ENCODE measurements at places on chromosomes 7 and 10. TPM values are rescaled to one million over a fixed set of nuclear protein-coding genes. Genes with fewer than 3 reads are reported as not detected.

GRCh38 chr10:99529591-99530107 is 3.1 kb upstream of the NKX2-3 start:
- no peak for DNase-seq

- no peak for DNase-seq
Observed at GRCh38 chr7:47809387-47809786, 138.9 kb downstream of the PKD1L1 start.

SHH gene
- total RNA-seq: not detected

- DNase-seq: no peak
Observed at GRCh38 chr7:83861-84632, 108.3 kb upstream of the FAM20C start.

DNA sequence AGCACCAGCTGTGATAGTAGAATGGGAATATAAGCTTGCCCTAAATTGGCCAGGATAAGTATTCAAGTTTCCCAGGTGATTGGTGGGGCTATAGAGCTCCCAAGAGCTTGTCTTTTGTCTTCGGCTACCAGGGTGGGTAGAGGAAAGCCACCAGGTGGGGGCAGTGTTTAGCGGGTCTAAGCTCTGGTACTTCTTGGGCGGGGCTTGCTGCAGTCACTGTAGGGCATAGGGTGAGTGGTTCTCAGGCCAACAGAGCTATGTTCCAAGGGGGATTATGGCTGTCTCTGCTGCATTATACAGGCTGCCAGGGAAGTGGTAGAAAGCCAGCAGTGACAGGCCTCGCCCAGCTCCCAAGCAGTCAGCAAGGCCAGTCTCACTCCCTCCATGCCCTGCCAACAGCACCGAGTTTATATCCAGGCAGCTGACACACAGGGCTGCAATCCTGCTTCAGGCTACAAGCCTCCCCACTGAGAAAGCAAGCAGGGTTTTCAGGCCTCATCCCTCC is 110.7 kb downstream of the ZNF467 start:
- DNase-seq: peak; percentile 53

DNA sequence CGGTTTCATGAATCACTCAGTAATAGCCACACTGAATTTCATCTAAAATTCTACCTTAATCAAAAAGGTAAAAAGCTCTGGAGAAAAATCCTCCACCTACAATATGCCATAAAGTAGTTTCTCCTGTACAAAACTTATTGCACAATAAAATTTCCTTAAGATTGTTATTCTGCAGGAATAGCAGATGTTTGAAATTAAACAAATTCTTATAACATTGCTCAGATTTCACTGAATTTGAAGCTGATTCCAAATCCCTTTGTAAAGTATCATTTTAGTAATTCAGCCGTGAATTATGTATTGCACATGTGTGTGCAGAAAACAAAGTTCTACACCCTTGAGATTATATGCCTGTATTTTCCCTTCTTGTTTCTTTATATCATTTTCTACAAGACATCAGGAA is 123.8 kb downstream of the AMPH start:
- DNase-seq: no peak

GRCh38 chr7:47968847-47969774 is 10.3 kb downstream of the HUS1 start:
- DNase-seq: peak; percentile 45

CCDC136 gene
- total RNA-seq: 10.8 TPM

DNA sequence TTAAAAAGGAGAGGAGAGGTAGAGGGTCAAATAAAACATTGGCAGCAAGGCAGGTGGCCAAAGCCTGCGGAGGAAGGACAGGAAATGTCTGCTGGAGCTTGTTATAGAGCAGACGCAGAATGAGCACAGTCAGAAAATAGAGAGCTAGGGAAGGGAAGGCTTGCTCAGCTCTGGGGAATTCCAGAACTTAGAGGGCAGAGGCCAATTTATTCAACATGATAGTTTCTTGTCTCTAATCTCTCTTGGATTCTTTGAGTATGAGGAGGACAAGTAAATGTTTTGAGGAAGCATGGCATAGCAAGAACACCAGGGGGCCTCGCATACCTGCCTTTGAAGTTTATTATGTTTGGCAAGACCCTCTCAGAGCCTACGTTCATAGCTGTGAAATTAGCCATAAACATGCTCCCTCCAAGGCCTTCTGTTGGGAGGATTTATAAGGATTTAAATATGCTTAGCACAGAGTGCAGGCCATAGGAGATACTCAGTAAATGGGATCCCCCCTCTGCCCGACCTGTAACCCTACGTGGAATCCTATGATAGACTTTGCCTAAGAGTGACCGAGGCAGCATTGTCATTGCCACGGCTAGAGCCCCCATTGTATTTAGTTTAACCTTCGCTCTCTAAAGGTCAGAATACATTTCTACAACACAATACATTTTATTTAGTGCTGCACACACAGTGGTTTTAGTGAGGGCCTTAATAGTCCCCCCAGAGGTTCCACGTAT is 293.9 kb downstream of the CCDC3 start:
- peak; percentile 17 for DNase-seq

DNA sequence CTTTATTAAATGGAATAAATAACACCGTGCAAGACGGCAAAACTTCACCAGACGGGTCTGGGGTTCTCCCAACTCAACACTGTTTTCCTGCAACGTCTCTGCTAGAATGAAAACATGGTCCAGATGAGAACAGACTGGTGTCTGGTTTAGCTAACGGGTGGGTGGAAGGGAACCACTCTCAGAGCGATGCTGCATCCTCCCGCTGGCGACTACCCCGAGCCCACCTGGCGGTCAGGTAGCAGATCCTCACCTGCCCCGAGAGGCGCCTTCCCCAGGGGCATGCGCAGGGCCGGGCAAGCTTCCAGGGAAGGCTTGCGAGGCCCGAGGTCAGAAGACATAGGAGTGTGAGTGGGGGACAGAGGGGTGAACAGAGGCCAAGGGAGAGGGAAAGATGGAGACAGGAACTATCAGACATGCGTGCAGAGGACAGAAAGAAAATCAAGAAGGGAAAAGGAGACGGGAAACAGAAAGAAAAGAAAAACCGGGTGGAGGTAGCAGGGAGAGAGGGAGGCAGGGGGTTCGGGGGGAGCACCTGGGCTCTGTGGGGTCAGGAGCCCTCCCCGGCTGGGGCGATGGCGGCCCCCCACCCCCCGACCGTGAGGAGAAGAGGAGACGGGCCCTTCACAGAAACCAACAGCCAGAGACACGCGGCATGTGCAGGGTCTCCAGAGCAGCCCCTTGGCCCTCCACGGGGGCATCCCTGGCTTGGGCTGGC is 222.0 kb downstream of the MAD1L1 start:
- DNase-seq: no peak

- DNase-seq: no peak
Observed at GRCh38 chr10:104303594-104304355, 34.5 kb downstream of the ITPRIP start.

DNA sequence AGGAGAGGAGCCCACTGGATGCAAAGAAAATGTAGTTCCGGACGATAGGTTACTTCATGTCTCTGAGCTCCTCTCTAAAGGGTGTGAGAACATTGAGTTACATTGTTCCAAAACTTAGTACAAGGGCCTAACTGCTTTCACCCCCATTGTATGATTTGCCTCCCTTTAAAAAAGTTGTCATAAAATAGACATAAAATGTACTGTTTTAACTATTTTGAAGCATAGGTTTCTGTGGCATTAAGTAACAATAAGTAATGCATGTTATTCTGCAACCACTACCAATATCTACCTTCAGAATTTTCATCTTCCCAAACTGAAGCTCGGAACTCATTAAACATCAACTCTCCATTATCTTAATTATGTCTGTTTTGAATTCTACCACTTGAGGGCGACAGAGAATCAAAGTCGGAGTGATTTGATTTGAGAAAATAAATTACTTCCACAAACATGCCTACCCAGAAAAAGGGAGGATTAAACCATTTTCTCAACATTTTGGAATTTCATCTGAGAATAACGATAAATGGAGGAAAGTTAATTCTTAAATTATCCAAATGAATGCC is 2.7 kb downstream of the IGFBP1 start:
- no peak for DNase-seq

GRCh38 chr7:28847681-28848080 is 110.4 kb downstream of the TRIL start:
- DNase-seq: no peak

OR2A7 gene
- 1.4 TPM for total RNA-seq

GRCh38 chr10:32266566-32266965 is 80.4 kb downstream of the EPC1 start:
- no peak for DNase-seq

GRCh38 chr7:7922684-7923385 is 45.8 kb upstream of the GLCCI1 start:
- DNase-seq: no peak

- no peak for DNase-seq
Observed at GRCh38 chr7:117112640-117113039, 159.3 kb downstream of the ST7 start.

ZNF277 gene
- 16.8 TPM for total RNA-seq

DNA sequence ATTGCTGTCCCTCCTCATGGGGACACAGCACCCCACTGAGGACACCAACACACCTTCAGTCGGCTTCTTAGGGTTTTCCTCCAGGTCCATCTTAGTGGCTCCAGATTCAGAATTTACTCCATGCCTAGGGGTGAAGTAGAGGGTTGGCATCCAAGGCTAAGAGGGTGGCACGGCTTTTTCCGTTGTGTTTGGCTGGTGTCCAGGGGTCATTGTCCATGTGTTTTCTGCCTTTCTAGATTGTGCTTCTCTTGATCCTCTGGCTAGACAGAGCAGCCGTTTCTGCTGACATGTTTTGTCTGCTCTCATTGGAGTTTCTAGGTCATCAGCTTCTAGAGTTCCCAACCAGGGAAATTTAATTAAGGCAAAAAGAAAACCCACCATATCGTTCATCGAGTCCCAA is 291.6 kb upstream of the CELF2 start:
- DNase-seq: no peak

- DNase-seq: no peak
Observed at GRCh38 chr10:28530751-28531150, 2.2 kb upstream of the WAC start.

GRCh38 chr7:138429577-138430250 is 30.3 kb upstream of the TRIM24 start:
- DNase-seq: no peak

- DNase-seq: no peak
Observed at GRCh38 chr7:16929146-16929762, 47.5 kb upstream of the AGR3 start.

GPNMB gene
- total RNA-seq: 1.9 TPM

CASTOR2 gene
- 3.3 TPM for total RNA-seq

DNA sequence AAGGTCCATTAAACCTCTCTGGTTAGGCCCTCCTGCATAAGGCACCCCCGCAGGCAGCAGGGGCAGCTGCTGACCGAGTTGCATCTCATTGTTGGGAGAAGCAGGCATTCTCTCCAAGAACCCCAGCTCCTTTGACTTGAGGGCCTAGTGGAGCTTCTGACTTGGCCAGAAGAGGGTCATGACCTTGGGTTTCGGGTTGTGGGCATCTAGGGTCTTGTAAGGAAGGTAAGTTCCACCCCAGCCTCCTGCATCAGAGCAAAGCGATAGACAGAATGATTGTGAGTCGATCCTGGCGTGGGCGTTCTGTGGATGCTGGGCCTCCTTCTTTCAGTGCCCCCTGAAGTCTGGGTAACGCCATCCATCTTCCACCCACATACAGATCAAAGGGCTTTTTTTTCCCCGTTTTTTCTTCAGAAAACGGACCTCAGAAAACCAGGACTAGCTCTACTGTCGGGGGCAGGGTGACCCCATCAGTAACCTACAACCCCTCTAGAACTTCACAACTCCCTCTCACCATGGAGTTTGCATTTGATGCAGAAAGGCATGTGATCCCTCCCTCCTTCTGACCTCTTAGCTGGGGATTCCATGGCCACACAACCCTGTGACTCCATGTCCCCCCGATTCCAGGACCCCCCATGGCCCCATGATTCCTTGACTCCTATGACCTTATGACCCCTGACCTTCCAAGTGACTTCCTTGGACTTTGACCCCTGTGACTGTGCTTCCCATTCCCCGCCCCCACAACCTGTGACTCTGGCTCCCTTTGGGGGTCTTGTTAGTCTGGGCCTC is 3.0 kb downstream of the SEMA4G start:
- no peak for DNase-seq

ZNF679 gene
- not detected for total RNA-seq

DNA sequence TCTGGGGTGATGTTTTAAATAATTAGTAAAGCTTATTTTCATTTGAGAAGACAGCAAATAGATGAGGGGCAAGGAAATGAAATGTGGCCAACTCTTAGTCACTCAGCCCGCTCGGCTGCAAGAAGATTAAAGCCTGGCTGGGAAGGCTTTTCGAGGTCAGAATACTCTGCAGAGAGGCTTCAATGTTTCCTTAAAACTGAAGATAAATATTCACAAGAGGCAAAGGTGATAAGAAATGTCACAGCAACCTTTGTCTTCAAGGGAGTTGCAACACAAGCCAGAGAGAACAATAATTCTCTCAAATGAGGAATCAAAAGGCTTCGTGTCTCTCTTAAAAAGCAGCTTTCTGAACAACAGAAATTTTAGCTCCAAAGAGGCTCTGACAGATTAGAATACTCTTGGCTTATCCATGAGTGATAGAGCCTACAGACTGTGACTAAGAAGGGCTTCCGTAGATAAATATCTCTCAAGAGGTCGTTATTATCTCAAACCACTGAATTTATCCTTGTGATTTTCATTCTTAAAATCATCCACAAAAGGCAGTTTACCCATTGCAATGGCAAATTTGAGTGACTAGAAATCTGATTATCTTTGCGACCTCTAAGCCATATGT is 92.5 kb downstream of the KLF6 start:
- no peak for DNase-seq

GRCh38 chr10:32332299-32332750 is 14.6 kb downstream of the EPC1 start:
- DNase-seq: peak; percentile 80

AKR1C8 gene
- total RNA-seq: 0.22 TPM

SPRN gene
- total RNA-seq: not detected

DNA sequence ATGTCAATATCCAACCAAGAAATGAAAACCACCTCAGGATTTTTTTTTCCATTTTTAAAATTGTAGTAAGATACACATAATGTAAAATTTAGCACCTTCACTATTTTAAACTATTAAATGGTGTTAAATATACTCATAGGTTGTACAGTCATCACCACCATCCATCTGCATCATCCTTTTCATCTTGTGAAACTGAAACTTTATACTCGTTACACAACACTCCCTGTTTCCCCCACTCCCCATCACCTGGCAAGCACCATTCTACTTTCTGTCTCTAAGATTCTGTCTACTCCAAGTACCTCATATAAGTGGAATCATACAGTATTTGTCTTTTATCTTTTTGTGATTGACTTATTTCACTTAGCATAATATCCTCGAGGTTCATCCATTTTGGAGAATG is 335.2 kb upstream of the NPSR1 start:
- no peak for DNase-seq
